ENCODE measurements at places on chromosomes 12 and 14. TPM values are rescaled to one million over a fixed set of nuclear protein-coding genes. Genes with fewer than 3 reads are reported as not detected.
A peak's percentile ranks its signal among the peaks of the same experiment; 100 is the strongest.

DNA sequence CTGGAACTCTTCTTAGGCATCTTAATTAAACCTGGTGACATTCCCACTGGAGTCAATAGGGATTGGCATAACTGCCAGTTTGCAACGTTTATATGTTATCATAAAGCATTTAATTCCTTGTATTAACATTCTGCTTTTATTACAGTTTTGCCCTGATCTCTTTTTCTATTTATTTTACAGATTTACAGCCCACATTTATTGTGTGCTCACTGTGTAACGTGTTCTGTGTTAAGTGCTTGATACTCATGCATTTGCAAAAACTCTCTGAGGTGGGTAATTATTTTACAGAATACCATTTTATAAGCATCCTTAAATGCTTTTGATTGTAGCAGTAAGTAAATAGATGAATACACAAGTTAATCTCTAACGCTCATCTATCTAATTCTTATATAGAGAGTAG is 341.5 kb upstream of the FAR2 start:
- DNase-seq: no peak

DNA sequence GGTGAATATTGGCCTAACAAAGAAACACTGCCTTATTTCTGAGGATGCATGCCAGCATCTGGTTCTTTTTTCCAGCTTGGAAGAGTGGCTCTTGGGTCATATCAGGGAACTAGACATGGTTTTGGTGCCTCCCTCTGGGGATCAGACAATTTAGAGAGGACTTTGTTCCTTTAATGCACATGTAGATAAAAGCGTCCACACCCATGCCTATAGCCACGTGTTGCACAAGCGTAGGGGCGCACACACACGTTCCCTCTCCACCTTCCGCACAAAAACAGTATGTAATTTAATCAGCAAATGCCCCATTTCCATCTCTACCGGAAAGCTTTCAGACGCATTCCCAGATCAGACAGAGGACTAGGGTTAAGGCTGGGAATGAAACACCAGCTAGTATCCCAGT is 61.7 kb upstream of the RIC8B start:
- no peak for DNase-seq

GRCh38 chr12:89189448-89189847 is 162.9 kb downstream of the DUSP6 start:
- no peak for DNase-seq

GRCh38 chr12:54159140-54159539 is 29.6 kb downstream of the SMUG1 start:
- no peak for DNase-seq

GRCh38 chr12:65867394-65867793 is 43.1 kb downstream of the HMGA2 start:
- peak; percentile 40 for DNase-seq

DNA sequence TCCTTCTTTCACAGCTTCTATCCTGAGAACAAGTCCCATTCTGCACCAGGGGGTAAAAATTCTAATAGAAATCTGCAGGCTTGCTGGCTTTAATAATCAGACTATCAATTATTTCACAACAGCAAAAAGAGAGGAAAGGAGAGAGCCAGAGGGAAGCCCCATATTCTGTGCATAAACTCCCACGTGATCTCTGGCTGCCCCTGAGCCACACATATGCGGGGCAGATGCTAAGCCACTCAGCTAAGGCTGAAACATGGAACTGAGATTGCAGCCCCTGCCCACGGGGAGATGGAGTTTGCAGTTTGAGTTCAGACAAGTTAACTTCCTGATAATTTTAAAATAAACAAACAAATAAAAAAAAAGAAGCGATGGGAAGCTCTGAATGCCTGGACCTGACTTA is 254.4 kb upstream of the CCDC196 start:
- DNase-seq: no peak

DNA sequence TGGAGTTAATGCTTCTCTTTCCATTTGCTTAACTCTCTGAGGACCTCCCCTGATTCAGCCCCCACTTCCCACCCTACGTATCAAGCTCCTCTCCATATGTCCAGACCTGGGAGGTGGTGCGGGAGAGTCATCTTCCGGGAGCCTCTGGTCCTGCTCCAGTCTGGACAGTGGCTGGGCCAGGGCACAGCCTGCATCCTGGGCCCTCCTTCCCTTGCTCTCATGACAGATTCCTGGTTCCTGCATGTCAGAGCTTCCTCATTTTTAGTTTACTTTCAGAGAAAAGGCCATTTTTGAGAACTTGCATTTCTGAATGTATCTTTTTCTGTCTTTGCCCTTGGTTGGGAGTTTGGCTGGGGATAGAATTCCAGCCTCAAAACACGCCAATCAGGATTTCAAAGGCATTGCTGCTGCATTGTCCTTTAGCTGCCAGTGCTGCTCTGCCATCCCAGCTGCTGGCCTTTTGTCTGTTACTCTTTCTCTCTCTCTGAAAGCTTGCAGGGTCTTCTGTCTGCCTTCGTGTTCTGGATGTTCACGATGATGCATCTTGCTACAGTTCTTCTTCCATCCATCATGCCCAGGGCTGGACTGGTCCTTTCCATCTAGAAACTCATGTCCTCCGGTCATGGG is 54.7 kb downstream of the SLC6A12 start:
- DNase-seq: no peak

DNA sequence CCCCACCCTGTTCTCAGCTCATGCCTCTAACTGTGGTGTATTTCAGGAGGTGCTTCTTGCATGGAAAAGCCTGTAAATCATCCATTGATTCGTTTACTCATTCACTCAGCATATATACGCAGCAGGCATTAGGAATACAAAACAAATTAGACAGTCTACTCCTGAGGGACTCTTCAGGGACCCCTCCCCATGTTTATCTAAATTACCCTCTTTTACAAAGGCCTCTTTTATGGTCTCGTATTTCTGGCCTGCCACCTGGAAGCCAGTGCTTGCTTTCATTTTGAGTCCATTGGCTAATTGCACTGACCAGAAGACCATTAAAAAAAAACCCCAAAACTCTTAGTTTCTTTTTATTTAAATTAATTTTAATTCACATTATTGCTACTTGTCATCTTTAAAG is 134.4 kb downstream of the DACT1 start:
- DNase-seq: no peak

DNA sequence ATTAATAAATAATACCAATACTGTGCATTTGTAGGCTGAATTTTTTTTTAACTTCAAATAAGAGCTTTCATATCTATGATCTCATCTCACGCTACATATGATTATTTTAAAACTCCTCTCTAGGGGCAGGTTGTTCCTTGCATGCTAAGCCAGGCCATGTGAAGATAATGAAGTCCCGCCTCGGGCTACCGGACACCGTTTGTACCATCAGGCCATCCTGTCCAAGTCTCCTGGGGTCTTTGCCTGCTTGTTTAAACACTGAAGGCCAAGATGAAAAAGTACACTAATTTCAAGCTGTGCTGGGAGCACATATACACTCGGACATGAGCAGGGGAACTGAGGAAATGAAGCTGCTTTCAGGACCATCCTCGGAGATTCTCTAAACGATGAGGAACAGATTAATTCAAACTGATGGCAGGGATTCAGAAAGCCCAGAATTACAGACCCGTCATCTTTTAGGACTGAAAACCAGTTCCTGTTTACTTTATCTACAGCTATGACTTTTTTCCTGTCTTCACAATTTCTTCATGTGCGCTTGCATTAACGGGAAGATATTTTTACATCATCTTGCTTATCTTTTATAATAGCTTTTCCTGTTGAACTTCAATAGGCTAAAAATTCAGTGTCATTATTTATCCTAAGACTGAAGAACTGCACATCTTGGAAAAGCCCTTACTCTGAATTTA is 6.3 kb upstream of the ABHD12B start:
- peak; percentile 3 for DNase-seq

DNA sequence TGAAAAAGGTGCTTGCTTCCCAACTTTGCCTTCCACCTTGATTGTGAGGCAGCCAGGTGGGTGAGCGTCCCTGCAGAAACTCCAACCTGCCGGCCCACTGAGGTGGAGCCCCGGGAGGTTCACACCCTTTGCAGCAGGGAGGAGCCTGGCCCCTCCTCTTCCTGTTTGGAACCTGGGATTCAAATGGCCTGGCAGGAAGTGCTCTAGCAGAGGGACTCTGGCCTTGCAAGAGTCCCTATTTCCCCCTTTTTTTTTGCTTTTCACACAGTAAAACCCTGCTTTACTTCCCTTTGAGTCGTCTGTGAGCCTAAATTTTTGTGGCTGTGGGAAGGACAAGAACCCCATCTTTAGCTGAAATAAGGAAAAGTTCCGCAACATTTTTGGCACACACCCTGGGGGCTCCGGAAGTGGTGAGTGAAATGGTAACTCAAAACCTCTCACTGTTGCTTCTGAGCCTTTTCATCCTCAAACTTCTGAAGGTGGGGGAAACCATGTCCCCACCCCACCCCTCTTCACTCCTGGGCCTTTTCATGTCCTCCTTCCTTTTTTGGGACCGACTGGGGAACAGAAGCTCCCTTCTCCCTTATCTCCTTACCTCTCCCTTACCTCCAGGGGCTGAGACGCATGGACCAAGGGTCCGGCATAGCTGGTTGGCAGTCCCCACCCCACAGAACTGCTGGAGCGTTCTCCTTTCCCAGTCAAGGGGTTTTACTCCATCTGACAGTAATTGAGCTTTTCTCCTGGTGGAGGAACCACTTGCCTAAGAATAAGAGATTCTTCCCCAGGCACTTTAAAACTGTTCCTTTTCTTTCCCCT is 102.0 kb downstream of the KCNMB4 start:
- no peak for DNase-seq

The OAS1 gene
- 5.8 TPM for polyA plus RNA-seq

The PRPH gene
- polyA plus RNA-seq: not detected
